Stimulated activated CD8-positive, alpha-beta memory T cell treated with anti-CD3 and anti-CD28 coated beads, Interleukin-4, amount 100 ng/mL, for 1 hour (primary cell): ENCODE measurements at places on chromosomes 1 and 21.

- DNase-seq, result no peak
Observed at GRCh38 chr21:18917622-18918021, 514.0 kb upstream of the TMPRSS15 start.

- DNase-seq, result no peak
Observed at GRCh38 chr1:86718786-86719185, 14.4 kb downstream of the SH3GLB1 start.

- DNase-seq, result no peak
Observed at GRCh38 chr1:3375245-3375644, 79.2 kb upstream of the ARHGEF16 start.

GRCh38 chr1:112264553-112264952 is 131.5 kb upstream of the CTTNBP2NL start:
- no peak for DNase-seq

DNA sequence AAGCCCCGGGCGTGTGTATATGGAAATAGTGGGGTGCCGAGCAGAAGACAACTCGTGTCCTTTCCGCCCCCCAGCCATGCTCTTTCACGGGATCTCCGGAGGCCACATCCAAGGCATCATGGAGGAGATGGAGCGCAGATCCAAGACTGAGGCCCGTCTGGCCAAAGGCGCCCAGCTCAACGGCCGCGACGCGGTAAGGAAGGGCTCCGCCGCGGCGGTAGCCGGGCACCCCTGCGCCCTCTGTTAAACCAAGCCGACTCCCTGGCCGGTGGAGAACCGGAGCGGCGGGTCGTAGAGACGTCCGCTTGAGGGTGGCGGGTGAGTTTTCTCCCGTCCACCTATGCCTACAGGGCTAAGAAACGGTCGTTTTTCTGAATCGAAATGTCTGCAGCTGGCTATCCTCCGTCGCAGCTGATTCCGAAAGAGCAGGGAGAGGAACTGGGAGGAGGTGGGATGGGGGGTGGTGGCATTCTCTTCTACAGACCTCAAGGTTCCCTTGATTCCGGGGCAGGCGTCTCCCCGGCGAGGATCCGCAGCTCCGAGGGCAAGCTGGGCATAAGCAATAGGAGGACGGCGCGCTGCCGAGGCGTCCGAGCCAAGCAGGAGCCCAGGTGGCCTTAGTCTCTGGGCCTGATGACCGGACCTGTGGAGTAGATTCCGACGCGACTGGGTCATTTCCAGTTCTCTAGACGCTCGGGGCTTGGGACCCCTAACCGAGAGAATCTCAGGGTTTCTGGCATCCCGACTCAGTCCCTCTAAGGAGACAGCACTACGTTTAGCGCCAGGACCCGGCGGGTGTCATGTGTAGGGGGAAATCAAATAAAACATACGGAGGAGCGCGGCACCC is 856 bp downstream of the LHX9 start:
- no peak for DNase-seq

GRCh38 chr1:78401148-78401547 is 89.6 kb upstream of the PTGFR start:
- DNase-seq, result no peak

GRCh38 chr1:90795431-90795830 is 78.3 kb upstream of the BARHL2 start:
- no peak for DNase-seq

GRCh38 chr1:36092798-36093185 is 4.1 kb downstream of the ADPRS start:
- no peak for DNase-seq

DNA sequence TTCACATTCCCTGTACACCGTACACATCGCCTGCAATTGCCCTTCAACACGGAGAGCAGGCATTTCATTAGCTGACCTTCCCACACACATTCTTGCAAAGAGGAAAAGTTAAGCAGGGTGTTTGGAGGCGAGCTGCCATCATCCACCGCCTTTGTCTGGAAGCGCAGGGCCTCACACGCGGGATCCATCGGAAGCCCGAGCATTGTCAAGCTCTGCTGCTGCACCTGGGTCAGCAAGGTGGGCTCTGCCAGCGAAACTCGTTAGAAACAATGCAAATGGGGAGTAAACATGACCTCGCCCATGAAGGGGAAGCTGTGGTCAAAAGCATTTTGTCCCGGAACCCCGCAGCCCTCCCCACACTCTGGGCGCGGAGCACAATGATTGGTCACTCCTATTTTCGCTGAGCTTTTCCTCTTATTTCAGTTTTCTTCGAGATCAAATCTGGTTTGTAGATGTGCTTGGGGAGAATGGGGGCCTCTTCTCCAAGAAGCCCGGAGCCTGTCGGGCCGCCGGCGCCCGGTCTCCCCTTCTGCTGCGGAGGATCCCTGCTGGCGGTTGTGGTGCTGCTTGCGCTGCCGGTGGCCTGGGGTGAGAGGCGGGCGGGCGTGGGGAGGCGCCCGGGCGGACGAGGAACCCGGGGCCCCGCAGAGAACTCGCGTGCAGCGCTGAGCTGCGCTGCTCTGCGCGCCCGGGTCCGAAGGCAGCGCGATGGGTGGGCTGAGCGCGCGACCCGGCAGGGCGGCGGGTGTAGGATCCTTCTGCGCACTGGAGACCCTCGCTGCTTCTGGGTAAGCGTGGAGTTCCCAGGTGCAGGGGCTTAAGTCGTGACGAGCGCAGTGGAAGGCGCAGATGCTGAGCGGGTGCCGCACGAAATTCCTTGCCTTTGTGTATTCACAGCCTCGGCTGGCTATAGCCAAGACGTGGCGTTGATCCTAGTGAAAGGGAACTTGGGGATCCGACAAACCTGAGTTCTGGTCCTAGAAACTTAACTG is at the start of gene CR1:
TSS of gene CR1 (plus strand) at position 357 of the 992 bp plus-strand sequence. CDS start at position 468, 111 bp downstream.
- peak; percentile 3 for DNase-seq

GRCh38 chr1:203405703-203406438 is 54.9 kb upstream of the FMOD start:
- no peak for DNase-seq

DNA sequence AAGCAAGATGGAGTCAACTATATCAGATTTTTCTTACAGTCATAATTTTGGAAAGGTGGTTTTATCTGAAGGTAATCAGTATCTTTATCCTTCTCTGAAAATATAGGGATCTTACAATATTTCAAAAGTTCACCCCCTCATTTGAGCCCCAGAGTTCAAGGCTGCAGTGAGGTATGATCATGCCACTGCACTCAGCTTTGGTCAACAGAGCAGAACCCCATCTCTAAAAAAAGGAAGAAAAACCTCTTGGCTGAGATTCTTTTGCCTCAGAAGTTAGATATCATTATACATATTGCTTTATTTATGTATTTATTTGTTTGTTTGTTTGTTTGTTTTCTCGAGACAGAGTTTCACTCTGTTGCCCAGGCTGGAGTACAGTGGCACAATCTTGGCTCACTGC is 11.5 kb upstream of the RBBP5 start:
- DNase-seq, result no peak

DNA sequence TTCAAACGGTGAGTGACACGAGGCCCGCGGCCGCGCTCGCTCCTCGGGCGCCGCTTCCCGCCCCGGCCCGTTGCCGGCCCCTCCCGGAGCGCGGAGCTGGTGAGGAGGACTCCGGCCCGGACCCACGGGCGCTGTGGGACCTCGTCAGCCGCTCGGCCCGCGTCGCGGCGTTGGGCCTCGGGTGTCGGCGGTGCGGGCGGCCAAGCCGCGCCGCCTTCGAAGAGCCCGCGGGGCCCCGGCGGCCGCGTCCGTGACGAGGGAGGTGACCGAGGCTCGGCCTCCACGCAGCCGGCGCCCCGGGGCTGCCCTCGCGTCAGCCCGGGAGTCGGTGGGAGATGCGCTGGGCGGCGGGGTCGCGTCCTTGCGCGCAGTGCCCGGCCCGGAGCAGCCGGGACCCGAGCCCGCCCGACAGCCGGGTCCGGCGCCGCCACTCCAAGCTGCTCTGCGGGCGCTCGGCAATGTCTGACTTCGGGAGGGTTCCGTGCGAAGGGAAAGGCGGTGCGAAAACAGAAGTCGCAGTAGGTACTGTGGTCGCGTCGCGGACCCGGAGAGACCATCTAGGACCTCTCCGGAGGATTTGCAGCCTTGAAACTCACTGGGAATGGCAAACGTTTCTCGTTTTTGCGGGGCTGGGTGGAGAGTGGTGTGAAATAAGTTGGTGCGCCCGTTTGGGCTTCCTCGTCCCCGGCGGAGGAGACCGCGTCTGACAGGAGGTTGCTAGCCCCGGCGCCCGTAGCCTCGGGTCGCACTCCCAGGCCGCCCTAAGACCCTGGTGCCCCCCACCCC is 829 bp downstream of the SPEN start:
- DNase-seq, result no peak

DNA sequence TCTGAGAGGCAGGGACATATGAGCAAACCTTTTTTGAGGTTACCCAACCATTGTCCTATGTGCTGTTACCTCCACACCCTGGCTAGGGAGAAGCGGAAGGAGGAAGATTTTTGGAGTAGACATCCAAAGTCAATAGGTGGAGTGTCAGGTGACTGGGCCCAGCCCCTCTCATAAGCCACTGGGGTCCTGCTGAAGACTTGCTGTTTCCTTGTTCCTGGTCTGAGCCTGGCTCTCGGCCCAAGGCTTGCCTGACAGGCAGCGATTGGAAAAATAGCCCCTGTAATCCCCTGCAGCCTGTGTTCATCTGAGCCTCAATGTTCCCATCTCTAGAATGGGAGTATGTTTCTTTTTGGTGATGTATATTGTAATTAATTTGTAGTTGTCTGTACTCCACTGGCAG is 6.9 kb upstream of the PIGR start:
- no peak for DNase-seq

DNA sequence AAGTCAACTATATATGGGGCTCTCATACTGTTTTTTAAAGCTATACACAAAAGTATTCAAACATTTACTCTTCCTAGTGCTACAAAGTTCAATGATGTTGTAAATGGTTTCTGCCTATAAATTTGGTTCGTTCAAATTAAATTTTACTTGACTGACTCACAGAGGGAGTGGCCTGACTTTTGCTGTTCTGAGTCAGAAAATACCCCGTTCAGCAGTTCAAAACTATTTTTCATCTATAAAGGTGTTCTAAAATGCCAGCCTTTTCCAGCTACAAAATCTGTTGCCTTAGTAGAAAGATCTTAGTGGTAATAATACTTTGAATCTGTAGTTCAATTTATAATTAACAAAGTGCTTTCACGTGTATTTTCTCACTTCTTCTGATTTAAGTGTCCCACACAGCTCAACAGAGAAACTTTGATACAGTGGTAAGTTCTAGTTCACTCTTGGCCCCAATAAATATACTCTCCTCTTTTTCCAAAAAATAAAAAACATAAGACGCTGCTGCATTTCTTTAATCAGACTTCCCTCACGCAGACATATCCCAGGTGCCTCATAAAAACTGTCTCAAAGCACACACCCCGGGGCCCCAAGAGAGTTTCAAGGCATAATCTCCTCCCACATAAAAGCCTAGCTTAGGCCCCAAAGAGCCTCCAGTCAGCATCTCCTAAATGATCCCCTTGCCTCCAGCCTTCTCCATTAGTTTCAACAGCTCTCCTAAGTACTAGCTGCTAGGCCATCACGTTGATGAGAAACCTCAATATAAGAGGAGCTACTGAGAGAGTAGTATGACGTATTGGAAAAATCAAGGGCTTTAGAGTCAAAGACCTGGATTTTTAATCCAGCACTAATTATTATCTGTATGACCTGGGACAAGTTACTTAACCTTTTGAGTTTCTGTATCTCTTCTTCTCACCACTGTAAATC is 3.2 kb downstream of the PTP4A2 start:
- DNase-seq, result no peak

GRCh38 chr1:41742219-41742618 is 176.5 kb downstream of the HIVEP3 start:
- DNase-seq, result no peak

- DNase-seq, result no peak
Observed at GRCh38 chr1:72601035-72601674, 318.8 kb upstream of the NEGR1 start.

DNA sequence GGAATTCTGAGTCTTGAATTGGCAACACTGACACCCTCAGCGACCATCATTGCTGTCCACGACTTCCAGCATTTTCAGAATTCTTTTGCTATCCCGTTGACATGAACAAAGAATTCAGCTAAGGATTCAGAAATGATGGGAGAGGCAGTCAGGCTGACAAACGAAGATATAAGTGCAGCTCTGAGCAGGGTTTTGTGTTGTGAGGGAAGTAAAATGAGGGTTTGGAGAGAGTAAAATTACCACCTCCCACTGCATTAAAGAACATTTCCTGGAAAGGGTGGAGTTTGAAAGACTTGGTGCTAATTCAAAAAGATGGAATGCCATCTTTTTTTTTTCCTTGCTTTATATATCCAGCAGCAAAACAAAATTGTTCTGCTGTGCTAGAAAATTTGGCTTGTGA is 4.9 kb upstream of the ELK4 start:
- no peak for DNase-seq
